NCI-H2029 (cell line): ENCODE measurements at places on chromosomes 13 and 19.

DNA sequence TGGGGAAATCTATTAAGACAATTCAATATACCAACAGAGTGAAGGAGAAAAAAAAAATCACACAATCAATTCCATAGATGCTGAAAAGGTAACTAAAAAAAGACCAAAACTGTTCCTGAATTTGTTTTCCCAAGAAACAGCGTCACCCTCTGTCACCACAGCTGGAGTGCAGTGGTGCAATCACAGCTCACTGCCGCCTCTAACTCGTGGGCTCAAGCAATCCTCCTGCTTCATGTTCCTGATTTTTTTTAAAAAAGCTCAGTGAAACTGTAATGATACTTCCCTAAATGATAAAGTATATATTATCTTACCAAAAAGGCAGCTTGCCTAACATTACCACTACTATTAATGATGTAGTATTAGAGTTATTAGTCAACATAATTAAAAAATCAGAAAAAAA lies 19.6 kb upstream of the ZFP14 start:
- DNase-seq: no peak

GRCh38 chr19:46452186-46452585 lies 19.2 kb downstream of the PNMA8A start:
- no peak for DNase-seq

- DNase-seq: no peak
These were observed 5.5 kb downstream of the PNMA8C start for GRCh38 chr19:46423188-46423587.

DNA sequence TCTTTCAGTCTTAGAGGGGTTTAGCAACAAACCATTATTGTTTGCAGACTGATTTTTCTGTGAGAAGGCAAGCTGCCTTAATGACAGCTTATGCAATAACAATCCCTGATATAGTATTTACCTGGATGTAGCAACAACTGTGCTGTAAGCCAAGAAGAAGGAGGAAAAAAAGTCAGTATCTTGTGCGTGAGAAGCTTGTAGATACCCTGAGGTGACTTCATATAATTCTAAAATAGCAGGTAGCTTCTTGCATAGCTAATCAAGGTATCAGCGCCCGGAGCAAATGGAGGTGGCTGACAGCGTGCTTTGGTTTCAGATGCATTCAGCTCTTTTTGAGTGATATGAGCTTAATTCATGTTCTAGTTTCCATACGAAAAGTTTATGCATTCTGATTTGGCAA lies 309.8 kb downstream of the KLF5 start:
- DNase-seq: no peak

DNA sequence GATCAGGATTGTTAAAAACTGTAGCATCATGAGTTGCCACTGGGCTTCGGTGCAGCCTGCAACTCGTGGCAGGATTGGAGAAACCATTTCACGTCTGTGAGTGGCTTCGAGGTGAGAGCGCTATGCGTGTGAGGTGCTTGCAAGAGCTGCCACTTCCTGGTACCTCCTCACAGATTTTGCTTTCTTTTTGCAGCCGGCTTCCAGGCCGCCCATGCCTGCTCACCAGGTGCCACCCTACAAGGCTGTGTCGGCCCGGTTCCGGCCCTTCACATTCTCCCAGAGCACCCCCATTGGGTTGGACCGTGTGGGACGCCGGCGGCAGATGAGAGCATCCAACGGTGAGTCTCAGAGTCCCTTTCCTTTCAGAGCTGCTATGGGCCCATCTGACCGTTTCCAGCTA lies 57.9 kb upstream of the C1QTNF9 start:
- DNase-seq: no peak

GRCh38 chr19:17321655-17322489 lies 12.5 kb downstream of the DDA1 start:
- no peak for DNase-seq

DNA sequence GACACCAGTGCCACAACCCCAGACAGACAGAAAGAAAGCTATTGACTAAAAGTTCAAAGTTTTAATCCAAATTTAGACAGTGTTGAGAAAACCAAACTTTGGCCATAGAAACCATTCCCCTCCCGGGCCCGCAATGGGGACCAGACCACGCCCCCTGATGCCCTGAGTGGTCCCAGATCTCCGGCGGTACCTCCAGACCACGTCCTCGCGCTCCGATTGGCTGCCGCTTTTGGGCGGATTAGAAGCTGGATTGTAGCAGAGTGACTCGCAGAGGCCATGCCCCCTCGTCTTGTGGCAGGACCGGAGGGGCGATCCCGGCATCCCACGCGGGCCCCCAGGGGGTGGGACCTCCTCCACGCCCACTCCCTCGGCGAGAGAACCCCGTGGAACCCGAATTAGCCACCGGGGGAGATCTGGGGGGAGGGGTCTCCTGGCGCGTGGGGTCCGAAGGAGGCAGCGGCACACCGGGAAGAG lies 797 bp upstream of the HSD17B14 start:
- no peak for DNase-seq
